Pulmonary artery endothelial cell (primary cell): ENCODE measurements at places on chromosomes 3 and 15. TPM values are rescaled to one million over a fixed set of nuclear protein-coding genes. Genes with fewer than 3 reads are reported as not detected.

DNA sequence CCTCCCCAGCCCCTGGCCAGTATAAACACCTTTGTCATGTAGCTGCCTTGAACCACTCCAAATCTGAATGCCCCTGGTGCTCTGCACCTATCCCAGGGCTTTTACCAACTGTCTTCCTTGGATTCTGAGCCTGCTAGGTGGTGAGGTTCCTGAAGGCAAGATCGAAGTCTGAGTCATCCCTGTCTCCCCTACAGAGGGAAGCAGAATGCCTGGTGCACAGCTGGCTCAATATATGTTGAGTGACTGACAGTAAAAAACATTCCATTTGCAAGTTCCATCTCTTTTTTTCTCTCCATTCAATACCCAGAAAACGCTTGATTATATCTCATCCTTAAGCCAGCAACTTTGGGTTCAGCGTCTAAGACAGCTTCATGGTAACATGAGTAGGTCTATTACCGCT is 24.7 kb downstream of the SLC24A1 start:
- no peak for DNase-seq

DNA sequence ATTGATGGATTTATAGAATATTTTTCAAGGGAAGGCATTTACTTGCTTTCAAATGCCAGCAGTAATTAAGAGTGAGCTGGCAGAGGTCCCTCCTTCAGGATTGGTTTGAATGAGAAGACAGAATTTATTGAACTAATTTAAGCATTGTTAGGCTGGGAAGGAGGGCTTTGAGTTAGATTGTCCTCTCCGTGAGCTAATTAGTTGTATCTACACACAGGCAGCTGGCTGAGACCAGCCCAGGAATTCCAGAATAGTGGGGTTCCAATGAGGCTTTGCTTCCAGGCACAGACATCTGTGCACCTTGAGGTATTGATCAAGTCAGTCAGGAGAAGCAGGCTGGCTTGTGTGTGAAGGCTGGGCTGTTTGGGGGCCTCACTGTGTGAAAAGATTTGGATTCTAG is 124.0 kb upstream of the WNT5A start:
- DNase-seq: no peak

- DNase-seq: no peak
These were observed 140.1 kb downstream of the ADAMTS17 start for GRCh38 chr15:100201376-100202280.

- DNase-seq: no peak
These were observed 478.7 kb downstream of the RBMS3 start for GRCh38 chr3:29759411-29760225.

- no peak for DNase-seq
These were observed 407.2 kb upstream of the UBE2E2 start for GRCh38 chr3:22795917-22796316.

DNA sequence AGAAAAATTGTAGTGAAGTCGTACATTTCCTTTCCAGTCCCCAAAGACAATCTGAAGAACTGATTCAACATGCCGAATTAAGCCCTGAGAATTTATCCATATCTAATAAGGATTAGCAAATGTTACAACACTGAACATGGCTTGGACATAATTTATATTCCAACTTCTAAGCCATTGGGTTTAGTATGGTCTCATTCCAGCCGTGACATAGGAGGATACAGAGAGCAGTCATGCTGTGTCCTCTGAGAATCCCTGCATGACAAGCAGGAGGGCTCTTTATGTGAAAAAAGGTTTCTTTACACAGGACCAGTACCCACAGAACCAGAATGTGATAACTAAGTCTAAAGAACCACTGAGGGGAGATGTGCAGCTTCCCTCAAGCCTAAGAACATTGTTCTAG is 231.9 kb upstream of the WNT5A start:
- DNase-seq: no peak

- peak; percentile 69 for DNase-seq
These were observed 47.6 kb upstream of the MED12L start for GRCh38 chr3:151037746-151038477.

GRCh38 chr3:121661376-121661775 is 673 bp upstream of the HCLS1 start:
- no peak for DNase-seq

GRCh38 chr15:101543026-101543390 is 53.5 kb upstream of the PCSK6 start:
- no peak for DNase-seq

DNA sequence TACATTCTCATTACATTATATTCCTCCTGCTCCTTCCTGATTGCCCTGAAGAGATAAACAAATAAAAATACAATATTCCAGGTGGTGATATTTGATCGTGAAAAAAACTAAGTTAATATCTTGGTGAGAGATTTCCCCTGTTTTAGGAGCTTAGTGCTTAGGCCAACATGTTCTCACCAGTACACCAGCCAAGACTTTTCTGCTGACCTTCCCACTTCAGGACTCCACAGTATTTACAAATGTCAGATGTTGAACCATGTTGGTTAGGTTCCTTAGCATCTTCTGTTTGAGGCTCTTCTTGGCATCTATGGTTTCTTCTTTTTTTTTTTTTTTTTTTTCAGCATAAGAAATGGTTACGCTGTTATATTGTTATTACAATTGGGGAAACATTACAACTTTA is 247.0 kb downstream of the IL5RA start:
- no peak for DNase-seq

GRCh38 chr15:56736881-56737707 is 3.8 kb upstream of the ZNF280D start:
- DNase-seq: no peak

GRCh38 chr15:36960179-36960946 is 140.0 kb downstream of the MEIS2 start:
- no peak for DNase-seq

GABRR3 gene
- not detected in 2 replicates for total RNA-seq

ARL8B gene
- 47.3 and 48.6 TPM in 2 replicates for total RNA-seq

MED12L gene
- total RNA-seq: 0.11 and 0.20 TPM in 2 replicates

GOLGA8A gene
- total RNA-seq: 6.5 and 12.5 TPM in 2 replicates

GOLGA6L9 gene
- total RNA-seq: 0.79 and 2.5 TPM in 2 replicates

FANCD2OS gene
- total RNA-seq: not detected in 2 replicates

FEZF2 gene
- total RNA-seq: not detected in 2 replicates

LTF gene
- 0.28 TPM in 1 of 2 replicates, not detected in the other for total RNA-seq

DPPA2 gene
- not detected in 2 replicates for total RNA-seq

AGTR1 gene
- total RNA-seq: not detected in 2 replicates

AHSG gene
- total RNA-seq: not detected in 2 replicates
